ENCODE measurements at places on chromosomes 11 and 22.

- DNase-seq: no peak
Observed at GRCh38 chr11:57287884-57288283, 36.9 kb downstream of the TNKS1BP1 start.

- DNase-seq: no peak
Observed at GRCh38 chr11:70454197-70454767, 56.0 kb downstream of the CTTN start.

DNA sequence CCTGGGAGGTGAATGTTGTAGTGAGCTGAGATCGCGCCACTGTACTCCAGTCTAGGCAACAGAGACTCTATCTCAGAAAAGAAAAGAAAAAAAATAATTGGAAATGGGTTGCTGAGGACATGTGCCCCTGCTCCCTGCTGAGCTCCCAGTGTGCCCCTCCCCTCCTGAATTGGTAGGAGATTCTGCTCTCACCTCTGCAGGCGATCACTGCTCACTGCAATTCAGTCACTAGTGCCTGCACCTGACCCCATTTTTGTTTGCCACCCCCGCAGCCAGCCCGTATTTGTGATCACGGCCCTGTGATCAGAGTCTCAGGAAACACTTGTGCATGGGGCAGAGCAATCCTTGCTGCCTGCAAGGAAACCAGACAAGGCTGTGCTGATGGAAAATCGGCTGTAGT is 16.3 kb upstream of the SEC14L3 start:
- DNase-seq: no peak

DNA sequence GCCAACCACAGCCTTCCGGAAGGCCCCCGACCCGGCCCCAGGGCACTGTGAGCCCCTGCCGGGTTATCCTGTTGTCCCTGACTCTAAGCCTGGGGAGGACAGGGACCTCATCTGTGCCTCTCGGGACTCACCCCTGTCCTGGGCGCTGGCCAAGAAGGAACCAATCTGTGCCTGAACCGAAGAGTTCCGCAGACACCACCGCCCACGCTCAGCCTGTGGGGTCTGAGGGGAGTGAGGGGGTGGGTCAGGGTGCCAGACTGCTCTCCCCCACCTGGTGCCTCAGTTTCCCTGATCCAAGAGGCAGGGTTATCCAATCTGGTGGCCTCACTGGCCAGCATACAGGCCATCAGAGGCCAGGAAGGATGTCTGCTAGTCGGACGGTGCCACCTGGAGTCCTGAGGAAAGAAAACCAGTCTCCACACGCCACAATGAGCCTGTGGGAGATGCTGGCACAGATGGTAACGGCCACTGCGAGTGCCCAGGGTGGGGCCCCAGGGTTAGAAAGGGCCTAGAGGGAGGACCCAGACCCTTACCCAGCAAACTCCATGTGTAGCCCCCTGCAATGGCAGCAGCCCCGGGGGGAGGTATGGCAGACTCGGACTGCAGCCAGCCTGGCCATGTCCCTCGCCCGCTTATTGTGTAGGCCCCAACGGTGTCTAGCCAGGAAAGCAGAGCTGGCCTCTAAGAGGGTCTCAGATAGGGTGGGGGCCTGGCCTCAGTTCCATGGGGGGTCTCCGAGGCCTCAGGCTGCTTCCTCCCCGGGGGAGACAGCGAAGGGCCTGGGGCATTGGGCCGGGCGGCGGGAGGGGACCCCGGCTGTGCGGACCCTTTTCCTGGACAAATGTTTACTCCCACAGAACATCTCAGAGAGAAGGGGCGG is 827 bp upstream of the TNNT3 start:
- DNase-seq: no peak

DNA sequence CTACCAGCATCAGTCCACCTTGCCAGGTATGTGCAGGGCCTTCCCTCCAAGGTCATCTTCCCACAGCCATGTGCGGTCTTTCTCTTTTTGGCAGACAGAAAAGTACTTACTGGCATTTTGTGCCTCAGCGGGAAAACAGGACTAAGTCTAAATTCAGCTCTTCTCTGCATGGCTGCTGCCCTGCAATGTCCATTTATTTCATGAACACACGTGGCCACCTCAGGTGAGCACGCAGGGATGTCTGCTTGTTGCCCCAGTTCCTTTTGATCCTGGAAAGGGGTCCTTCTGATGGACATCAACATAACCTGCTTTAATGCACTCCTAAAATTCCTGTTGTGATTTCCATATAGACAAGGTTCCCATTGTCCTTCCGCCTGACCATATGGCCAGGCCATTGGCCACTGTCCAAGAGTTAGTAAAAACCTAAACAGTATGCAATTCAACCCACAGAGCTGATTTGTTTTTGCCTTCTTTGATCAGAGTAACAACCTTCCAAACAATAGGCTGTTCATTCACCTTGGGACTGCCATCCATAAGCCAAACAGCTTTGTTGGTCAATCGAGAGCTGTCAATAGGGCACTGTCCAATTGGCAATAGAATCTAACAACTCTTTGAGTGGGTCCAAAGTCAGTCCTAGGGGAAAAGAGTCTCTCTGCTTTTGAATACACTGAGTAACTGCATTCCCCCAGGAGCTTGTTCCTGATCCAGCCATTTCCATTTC is 5.9 kb downstream of the TREH start:
- no peak for DNase-seq

DNA sequence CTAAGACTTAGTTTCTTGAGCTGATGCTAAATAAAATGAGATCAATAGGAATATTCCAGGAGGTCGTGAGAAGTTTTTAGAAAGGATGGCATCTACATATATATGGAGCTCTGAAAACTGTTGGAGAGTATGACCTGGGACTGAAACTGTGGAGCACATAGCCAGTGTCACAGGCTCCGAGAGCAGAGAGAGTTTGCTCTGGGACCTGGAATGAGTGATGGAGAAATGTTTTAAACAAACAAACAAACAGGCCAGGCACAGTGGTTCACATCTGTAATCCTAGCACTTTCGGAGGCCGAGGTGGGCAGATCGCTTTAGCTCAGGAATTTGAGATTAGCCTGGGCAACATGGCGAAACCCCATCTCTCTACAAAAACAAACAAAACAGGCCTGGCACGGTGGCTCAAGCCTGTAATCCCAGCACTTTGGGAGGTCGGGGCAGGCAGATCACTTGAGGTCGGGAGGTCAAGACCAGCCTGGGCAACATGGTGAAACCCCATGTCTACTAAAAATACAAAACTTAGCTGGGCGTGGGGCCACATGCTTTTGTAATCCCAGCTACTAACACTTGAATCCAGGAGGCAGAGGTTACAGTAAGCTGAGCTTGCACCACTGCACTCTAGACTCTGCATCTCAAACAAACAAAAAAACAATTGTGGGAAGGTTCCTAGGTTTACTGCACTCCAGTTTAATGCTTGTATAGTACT is 67.1 kb downstream of the SLC35F2 start:
- DNase-seq: no peak

DNA sequence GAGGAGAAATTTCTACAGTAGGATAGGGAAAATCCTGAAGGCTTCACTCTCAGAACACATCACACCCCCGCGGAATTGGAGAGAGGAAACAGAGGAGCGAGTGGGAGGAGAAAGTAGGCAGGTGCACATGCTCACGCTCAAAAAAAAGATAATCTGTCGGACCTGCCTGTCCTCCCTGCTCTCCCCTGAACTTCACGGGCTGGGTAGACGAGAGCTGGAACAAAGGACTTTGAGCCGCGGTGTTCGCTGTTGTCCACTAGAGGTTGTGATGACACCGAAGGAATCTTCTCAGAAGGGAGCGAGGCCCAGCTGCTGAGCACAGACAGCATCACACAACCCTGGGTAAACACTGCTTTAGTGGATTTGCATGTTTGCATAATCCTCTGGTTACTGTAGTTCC is 5.0 kb downstream of the SEZ6L start:
- DNase-seq: no peak

DNA sequence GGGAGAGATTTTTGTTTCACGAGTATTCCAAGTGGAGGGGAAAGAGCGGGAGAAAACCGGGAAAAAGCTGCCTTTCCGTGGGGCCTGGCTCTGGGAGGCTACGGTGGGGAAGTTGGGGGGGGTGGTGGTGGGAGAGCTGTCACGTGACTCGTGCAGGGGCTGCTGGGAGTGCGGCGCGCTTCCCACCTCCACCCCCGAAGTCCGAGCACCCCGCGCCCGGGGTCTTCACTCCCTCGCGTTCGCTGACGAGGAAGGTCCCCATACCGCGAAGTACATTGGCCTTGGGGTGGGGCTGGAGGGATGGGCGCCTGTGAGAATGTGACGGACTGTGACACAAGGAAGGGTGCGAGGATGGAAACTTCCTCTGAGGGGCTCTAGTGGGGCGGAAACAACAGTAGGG is at the start of gene TEX12:
Gene TEX12, plus strand, starts transcription at position 228 of the 400 bp plus-strand sequence. CDS start 1,897 bp downstream, outside the sequence.
- DNase-seq: no peak

GRCh38 chr11:8717876-8718753 is 35.5 kb downstream of the RPL27A start:
- no peak for DNase-seq

DNA sequence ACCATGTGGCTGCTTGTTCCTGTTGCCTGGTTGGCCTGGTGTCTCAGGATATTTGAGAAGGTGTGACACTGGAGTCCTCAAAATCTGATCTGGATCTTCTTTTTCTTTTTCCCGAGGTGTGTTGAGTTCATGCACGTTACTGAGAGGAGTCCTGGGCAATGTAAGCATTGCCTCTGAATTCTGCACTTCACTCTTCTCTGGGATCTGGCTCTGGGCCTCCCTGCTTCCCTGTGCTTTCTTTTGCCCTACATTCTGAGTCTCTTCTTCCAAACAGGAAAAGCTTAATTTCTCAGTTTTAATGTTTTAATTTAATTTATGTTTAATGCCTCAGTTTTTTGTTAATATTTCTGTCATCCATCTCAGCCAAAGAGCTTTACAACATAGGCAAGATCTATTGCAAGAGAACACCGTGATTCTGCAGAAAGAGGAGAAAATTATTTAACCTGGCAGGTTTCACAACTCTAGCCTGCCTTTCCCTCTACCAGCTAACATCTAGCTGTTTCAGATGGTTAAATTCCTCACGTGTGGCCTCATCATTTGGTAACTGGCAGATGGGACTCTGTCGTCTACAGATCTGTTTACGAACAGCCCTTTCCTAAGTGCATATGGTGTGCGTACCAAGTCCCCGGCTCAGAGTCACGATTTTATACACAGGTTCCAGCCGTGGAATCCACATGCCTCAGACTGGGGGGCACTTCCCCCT is 24.7 kb downstream of the LDLRAD3 start:
- no peak for DNase-seq

GRCh38 chr11:3123305-3123704 is 41.8 kb downstream of the OSBPL5 start:
- DNase-seq: no peak

Data from naive thymus-derived CD8-positive, alpha-beta T cell (primary cell).